ENCODE measurements at places on chromosomes 5 and 9.

DNA sequence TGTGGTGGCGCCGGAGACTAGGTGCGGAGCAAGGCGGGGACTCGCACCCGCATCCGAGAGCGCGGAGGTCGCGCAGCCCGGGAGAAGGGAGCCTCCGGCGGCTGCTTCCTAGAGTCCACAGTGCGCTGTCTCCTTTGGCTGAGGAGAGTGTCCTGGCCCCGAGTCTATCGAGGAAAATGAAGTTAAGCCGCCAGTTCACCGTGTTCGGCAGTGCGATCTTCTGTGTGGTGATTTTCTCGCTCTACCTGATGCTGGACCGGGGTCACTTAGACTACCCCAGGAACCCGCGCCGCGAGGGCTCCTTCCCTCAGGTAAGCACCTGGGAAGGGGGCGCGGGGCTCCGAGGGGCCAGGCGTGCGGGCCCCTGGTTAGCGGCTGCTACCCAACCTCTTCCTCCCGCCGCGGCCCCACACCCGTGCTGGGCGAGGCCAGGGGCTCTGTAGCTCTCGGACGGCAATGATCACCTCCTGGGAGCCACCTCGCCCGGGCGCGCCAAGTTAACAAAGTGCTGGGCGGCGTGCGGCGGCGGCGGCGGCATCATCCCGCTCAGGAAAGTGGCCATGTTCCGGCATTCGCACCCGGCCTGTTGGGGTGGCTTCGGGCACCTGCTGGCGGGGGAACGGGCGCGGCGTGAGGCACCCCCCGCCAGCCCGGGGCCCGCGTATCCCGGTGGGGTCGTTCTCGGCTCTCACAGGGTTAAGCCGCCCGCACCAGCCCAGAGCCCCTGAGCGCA, 681 bp downstream of the MAN2A1 start:
- peak; percentile 84 for DNase-seq

DNA sequence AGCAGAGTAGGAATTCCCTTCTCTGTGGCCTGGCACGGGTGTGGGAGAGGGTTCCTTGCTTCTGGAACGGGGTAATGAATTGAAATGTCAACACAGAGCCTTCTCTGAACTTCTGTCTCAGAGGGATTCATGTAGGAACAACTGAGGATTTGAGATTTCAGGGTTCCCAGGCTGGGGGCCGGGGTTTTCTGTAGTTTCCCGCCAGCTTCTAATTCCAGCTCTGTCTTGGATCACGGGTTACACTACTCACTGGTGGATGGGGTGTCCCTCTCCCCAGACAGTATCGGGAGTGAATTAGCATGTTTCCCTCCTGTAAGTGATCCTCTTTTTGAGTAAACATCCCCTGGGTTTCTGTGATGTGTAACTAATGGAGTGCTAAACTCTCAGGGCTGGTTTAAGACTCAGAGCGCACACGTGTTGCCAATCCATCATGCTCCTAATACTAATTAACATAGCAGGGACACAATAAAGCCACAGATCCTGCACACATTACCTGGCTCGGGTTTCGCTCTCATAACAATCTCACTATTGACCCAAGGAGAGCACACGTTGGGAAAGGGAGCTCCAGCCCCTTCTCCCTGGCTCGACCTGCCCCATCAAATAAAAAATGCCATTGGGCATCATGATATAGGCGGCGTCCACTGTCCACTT, 18.1 kb upstream of the DMRT2 start:
- no peak for DNase-seq

GRCh38 chr9:76521906-76522305, 62.9 kb downstream of the GCNT1 start:
- DNase-seq: no peak

GRCh38 chr5:121867403-121867802, 15.7 kb downstream of the FTMT start:
- DNase-seq: no peak

Data from posterior vena cava (tissue), 2 donors.